ENCODE measurements at places on chromosomes 5 and 9.

GRCh38 chr9:136196404-136197083, 8.4 kb downstream of the LHX3 start:
- no peak for DNase-seq

- DNase-seq: no peak
These were observed 4.4 kb downstream of the TGFBI start for GRCh38 chr5:136033234-136033633.

GRCh38 chr5:128815201-128815600, 150.1 kb upstream of the SLC27A6 start:
- DNase-seq: no peak

DNA sequence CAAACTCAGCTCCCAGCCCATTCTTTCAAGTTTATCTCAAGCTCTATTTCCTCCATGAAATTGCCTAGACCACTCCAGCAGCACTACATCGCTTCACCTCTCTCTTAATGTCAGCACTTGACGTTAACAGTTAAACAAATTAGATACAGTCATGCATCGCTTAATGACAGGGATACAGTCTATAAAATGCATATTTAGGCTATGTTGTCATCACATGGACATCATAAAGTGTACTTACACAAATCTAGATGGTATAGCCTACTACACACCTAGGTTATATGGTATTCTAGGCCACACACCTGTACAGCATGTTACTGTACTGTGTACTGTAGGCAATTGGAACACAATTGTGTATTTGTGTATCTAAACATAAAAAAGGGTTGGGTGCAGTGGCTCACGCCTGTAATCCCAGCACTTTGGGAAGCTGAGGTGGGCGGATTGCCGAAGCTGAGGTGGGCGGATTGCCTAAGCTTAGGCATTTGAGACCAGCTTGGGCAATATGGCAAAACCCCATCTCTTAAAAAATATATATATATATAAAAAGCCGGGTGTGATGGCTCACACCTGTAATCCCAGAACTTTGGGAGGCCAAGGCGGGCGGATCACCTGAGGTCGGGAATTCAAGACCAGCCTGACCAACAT, 13.4 kb upstream of the PCSK5 start:
- DNase-seq: no peak

DNA sequence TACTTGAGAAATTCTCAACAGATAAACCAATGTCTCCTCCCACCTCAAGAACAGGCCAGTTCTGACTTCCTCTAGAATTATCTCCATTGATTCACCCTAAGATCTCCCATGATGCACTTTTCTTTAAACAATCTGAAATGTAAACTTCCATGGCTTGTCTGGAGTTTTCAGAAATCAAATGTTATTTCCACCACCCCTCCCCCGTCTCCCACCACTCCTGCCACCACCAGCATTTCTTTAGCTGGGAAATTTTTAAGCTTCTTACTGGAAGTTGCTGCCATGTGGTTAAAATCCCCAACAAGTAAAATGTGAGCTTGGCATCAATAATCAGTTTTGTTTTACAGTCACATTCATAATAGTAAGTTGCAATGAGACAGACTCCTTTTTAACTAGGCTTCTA, 32.8 kb upstream of the BASP1 start:
- no peak for DNase-seq

DNA sequence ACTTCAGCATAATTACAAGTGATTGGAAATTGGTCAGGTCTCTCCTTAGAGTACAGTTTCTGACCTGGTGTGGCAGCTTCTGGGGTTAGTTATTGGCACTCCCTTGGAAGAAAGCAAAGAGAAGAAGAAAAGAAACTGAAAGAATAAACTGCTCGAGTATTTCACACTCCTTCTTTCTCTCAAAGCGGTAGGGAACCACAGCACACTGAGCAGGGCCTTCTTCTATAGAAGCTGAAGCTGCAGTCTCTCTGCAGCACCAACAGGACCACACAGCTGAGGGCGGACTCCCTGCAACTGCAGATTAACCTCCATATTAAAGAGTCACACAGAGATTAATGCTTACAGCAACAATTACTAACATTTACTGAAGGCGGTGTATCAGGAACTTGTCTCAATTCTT, 152.0 kb downstream of the TRPM6 start:
- DNase-seq: no peak

GRCh38 chr5:141488591-141489561, at the start of gene PCDHGC5:
PCDHGC5 (plus strand) TSS chr5:141489081; CDS start chr5:141489241, 160 bp downstream.
- peak; percentile 66 for DNase-seq

GRCh38 chr9:91346644-91347043, 15.1 kb downstream of the AUH start:
- DNase-seq: no peak

DNA sequence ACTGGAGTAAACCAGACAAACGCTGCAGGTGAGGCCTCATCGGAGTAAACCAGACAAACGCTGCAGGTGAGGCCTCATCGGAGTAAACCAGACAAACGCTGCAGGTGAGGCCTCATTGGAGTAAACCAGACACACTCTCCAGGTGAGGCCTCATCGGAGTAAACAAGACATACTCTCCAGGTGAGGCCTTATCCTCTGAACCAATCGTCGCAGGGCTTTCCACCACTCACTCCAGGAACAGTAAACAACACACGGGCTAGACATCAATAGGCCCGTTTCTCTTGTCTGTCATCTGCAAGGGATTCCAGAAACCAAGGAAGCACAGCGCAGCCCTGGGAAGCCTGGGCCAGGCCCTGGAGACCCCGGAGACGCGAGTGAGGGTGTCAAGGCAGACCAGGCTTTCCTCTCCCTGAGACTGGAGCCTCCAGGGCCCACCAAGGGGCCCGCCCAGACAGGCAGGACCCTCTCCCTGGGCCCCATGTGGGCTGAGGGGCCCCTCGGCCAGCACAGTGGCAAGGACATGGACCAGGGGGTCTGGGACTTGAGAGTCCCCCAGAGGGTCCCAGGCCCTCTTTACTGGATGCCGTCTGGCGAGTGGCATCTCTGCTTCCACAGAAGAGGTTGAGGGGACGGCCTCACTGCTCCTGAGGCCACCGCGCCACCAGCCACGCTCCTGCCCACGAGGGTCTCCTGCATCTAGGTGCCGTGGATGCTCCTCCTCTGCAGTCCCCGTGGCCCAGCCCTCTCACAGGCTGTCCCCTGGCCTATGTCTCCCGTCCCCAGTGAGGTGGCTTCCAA, 26.4 kb upstream of the NSMF start:
- no peak for DNase-seq

DNA sequence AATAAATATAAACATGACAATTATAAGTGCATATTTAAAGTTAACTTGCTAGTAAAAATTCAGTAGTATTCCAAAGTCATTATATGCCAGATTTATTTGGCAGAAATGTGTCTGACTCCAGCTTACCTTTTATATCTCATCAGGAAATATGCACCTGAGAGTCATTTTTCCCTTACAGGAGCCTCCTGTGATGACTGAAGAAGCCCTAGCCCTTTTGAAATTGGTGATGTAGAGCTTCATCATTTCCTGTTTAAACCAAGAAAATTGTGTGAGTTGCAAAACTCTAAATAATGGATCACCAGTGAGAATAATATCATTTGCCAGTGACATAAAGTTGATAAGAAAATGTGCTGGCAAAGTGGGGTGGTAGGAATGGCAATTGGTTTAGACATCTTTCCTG, 42.1 kb upstream of the CTNND2 start:
- DNase-seq: no peak

- no peak for DNase-seq
These were observed 1239.1 kb downstream of the CDH12 start for GRCh38 chr5:21613971-21614488.

DNA sequence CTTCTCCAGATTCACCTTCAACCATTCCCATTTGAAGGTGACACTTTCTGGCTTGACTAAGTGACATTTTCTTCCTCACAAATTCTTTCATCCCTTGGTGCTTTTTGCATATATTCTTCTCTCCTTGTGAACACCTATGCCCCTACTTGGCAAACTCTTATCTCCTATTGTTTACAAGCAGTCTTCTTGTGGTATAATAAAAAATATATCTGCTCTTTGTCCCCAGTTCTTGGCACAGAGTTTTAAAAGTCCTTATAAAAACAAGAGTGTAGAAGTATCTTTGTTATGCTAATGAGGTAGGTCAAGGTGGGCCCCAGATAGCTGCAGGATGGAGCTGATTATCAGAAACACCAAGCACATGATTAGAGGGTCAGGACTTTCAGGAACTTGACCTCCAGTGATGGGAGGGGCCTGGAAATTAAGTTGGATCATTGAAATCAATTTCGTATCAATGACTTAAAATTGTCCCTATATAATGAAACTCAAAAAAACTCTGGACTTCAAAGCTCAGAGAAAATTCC, 38.0 kb downstream of the TMEM161B start:
- no peak for DNase-seq
